ENCODE measurements at places on chromosomes 13 and 19.

DNA sequence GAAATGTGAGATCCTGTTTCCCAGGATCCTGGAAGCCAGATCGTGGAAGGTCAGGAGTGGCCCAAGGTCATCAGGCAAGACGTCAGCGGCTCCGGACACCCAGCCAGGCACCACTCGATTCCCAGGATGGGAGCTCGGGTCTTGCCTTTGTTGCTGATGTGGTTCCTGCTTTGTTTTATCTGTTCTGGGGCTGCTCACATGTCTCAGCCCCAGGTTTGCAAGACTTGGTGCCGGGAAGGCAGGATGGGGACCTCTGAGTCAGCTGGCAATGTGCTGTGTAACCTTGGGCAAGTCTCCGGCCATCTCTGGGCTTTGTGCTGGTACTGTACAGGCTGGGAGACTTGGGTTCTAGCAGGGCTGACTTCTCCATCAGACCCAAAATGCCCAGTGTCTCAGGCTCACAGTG is 1.4 kb upstream of the FCHO1 start:
- DNase-seq, result no peak

DNA sequence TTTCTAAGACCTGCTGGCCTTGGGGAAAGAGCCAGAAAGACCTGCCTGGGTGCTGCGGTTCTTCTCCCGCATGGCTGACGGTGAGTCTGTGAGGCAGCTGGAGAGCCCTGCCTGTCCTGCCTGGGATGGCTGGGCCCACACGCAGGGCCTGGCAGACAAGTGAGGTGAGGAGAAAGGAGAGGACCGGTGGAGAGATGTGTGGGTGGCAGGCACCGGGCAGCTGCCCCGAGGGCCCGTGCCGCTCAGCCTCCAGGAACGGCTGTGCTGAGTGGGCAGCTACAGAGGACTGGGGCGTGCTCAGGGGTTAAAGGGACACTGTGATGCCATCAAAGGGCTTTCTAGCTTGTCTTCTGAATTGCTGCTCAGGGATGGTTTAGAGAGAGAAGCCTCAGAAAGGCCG is 53.8 kb downstream of the MLLT1 start:
- no peak for DNase-seq

- DNase-seq, result no peak
Measured at GRCh38 chr13:97372936-97373335, 61.0 kb upstream of the RAP2A start.

DNA sequence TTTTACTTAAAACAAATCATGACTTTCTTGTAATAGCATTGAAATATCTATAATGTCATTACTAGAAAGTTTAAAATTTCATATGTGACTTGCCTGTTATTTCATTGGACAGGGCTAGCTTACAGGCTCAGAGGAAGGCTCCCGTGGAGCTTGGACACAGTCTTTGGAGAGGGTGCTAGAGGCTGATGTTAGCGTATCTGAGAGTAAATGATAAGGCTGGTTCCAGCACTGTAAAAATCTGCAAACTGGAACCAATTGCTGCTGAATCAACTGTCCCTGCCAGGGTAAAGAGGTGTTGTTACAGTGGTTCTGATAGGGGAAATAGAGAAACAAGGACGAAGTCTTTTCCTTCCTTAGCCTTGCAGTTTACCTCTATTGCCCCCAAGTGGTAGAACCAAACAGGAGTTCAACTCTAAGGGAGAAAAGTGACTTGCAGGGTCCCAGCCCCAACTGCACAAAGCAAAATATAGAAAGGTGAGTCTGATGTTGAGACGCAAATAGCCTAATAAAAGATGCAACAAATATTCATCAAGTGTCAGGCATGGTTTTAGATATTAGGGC is 901.7 kb downstream of the DIAPH3 start:
- DNase-seq, result no peak

GRCh38 chr19:15974856-15975255 is 26.0 kb downstream of the OR10H4 start:
- DNase-seq, result no peak

- DNase-seq, result peak; percentile 21
Measured at GRCh38 chr13:21478881-21479808, 20.0 kb upstream of the ZDHHC20 start.

GRCh38 chr13:111178402-111178801 is 63.3 kb downstream of the ARHGEF7 start:
- DNase-seq, result no peak

DNA sequence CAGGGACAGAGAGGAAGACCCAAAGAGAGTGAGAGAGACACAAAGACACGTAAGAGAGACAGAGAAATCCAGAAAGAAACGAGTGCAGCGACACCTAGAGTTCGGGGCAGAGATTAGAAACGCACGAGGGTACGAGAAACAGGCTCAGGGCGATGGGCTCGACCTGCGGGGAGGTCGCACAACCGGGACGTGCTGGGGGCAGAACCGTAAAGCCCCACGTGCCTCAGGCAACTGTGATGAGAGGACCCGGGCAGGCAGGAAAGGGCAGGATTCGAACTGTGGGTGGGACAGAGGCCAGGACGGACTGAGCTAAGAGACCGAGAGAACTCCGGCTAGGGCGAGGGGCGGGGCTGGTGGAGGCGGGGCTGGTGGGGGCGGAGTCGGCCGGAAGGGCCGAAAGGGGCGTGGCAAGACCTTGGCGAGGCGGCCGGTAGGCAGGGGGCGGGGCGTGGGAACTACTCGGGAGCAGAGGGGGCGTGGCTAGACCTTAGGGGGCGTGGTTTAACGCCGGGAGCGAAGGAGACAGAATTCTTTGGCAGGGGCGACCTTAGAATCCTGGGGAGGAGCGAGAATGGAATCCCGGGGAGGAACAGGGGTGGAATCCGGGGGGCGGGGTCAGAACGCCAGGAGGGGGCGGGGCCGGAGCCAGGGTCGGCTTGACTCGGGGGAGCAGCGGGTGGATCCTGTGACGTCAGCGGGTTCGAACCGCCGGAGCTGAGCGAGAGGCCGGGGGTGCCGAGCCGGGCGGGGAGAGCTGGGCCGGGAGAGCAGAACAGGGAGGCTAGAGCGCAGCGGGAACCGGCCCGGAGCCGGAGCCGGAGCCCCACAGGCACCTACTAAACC is at the start of gene NECTIN2:
Gene NECTIN2, plus strand, starts transcription at position 686 of the 843 bp plus-strand sequence. CDS start 229 bp downstream, outside the sequence.
- DNase-seq, result peak; percentile 96

GRCh38 chr13:103222683-103223082 is 156.5 kb upstream of the SLC10A2 start:
- no peak for DNase-seq

- no peak for DNase-seq
Measured at GRCh38 chr19:50462970-50463369, 13.3 kb upstream of the EMC10 start.

- no peak for DNase-seq
Measured at GRCh38 chr13:80118506-80118905, 222.4 kb downstream of the SPRY2 start.

DNA sequence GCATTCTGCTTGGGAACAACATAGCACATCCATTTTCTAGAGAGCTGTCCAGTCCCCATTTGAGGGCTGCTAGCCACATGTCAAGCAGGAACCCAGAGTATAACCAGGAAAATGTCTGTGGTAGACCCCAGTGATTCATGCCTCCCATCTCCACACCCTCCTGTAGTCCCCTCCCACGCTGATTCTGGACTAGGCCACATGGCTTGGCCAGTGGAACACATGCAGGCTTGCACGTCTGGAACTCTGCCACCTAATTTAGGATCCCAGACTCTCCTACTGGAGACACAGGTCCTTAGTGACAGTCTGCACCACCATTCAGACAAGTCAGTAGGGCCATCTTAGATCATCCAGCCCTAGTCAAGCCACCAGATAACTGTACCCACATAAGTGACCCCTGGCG is 149.8 kb downstream of the ZIC5 start:
- no peak for DNase-seq

- no peak for DNase-seq
Measured at GRCh38 chr13:99199541-99200431, 868 bp upstream of the UBAC2 start.

GRCh38 chr19:4393947-4394590 is 6.3 kb downstream of the SH3GL1 start:
- no peak for DNase-seq

- no peak for DNase-seq
Measured at GRCh38 chr13:73793361-73793760, 340.8 kb downstream of the KLF12 start.

GRCh38 chr13:33185853-33186252 is 99.7 kb downstream of the STARD13 start:
- no peak for DNase-seq

DNA sequence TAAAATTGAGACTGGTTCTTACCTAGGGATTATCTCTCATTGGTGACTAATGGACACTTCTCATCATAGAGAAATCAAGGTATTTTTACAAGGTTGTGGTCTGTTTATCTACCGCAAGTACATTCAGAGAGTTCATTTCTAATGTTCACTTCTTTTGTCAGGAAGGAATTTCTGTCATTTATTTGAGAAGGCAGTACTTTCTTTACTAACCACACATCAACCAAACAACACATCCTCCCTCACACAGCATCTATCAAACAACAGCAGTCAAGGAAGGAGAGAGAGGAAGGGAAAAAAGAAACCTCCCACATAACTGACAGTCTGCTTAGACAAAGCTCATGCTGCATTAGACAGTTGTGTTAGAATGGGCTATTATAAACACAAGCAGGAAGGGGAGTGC is 182.3 kb upstream of the KLF12 start:
- no peak for DNase-seq
